ENCODE measurements at places on chromosomes 13 and 19. TPM values are rescaled to one million over a fixed set of nuclear protein-coding genes. Genes with fewer than 3 reads are reported as not detected.

DNA sequence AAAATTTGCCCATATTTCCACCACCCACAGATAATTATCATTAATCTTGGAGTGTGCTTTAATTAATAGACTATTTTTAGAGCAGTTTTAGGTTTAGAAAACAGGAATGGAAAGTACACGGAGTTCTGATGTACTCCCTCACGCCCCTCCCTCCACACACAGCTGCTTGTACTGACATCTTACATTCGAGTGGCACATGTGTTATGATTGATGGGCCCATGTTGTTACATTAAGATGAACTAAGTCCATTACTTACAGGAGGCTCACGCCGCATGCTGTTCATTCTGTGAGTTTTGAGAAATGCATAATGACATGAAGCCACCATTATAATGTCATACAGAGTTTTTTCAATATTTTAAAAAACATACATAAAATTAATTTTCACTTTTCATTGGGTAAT is 1.2 kb upstream of the SPATA13 start:
- no peak for DNase-seq

- DNase-seq = no peak
Observed at GRCh38 chr13:46170687-46171086, 11.3 kb downstream of the LCP1 start.

GRCh38 chr19:33426621-33427361 is 53.3 kb downstream of the CEBPG start:
- no peak for DNase-seq

GRCh38 chr13:96199315-96199714 is 109.4 kb downstream of the HS6ST3 start:
- DNase-seq = no peak

DNA sequence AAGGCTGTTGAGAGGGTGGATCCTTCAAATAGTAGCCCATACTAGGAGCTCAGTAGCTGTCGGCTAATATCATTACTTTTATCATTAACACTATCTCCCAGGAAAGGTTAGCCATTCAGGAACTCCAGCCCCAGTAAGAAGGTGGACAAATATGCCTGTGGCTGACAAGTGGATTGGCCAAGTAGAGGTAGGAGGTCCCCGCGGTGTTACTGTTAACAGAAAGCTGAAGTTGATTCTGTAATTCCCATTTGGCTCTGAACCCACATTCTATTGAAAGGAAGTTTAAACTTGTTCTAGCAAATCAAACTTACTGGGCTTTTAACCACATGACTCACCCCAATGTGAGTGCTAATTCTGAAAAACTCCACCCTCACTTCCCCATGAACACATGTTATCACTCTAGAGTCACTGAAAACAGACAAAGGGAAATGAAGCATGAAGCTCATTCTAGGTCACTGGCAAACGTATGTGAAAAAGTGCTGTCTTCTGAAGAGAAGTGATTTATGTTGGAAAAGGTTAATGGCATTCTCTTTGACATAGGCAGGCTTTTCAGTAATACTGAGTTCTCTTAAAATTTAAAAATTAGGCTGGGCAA is 273.5 kb downstream of the FGF14 start:
- DNase-seq = no peak

- no peak for DNase-seq
Observed at GRCh38 chr13:97766749-97767148, 186.7 kb upstream of the IPO5 start.

DNA sequence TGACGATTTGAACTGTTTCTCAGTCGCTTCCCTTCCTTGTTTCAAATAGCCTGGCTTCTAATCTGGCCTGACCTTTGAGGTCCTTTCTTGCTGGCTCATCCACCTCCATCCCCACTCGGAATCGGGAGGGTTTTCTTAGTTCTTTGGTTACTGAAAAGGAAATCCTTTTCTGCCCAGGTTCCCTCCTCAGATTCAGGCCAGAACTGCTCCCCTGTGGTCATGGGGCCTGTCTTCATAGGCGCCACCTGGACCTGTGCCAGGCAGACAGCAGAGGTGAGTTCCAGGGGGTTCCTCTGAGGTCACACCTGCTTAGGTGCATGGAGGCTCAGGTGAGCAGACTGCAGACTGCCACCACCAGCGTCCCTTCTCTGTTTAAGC is 62.4 kb downstream of the AKAP11 start:
- DNase-seq = no peak

CKM gene
- total RNA-seq = not detected

PAN3 gene
- total RNA-seq = 51.4 TPM

EBI3 gene
- total RNA-seq = 0.34 TPM

Measured in activated naive CD8-positive, alpha-beta T cell treated with anti-CD3 and anti-CD28 coated beads, Interleukin-2, amount 10 ng/mL, durations not matched to agents 7 days and 5 days (primary cell).